ENCODE measurements at places on chromosomes 11 and 22.

- no peak for DNase-seq
Measured at GRCh38 chr22:28711341-28711740, 30.3 kb downstream of the CHEK2 start.

DNA sequence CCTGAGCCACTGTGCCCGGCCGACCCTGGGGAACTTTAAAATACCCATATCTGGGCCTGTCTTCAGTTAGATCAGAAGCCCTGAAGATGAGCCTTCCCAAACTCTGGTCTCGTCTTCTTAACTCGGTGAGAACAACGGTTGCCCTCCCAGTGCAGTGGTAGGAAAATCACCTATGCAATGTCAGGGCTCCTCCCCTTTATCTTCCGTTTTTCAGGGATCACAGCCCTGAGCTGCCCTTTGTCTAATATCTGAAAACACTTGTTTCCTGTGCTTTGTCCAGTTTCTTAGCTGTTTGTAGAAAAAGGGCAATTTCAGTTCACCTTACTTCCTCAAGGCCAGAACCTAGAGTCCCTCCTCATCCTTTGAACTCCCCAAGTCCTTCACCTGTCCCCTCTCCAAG lies 9.4 kb downstream of the DRAP1 start:
- no peak for DNase-seq

DNA sequence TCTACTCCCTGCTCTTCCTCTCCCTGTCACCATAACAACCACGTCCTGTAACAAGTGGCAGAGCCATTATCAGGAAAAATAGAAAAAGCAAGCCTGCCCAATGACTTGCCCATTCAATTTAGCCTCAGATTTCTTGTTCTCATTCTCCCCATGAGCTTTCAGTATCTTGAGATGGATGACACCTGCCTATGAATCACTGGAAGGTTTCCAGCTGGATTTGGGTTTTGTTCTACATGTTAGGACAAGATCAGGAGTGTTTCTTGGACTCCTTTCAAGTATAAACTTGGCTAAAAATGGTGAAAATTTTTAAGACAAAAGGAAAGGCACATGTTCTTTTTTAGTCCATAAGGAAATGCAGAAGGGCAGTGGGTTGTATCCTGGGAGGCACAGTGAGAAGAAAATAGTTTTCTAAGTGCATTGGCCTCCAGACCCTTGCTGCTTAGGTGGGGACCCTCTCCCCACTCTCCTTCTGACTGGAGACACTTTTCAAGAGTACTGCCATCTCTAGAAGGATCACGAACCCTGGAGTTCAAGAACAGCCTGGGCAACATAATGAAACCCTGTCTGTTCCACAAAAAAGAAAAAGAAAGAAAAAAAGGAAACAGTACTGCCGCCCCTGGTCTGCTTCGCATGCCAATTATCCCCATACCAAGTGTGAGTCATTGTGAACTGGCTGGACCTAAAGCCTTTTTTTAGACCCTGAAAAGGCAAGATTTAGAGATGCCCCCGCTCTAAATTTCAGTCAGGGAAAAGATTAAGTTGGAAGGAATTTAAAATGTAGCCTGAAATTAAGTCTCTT lies 51.0 kb downstream of the MTNR1B start:
- DNase-seq: no peak

- no peak for DNase-seq
Measured at GRCh38 chr11:58742140-58742539, 10.4 kb upstream of the GLYAT start.

GRCh38 chr11:27611947-27612455 lies 88.3 kb downstream of the BDNF start:
- no peak for DNase-seq

GRCh38 chr22:27258616-27259172 lies 542.9 kb downstream of the MN1 start:
- no peak for DNase-seq

DNA sequence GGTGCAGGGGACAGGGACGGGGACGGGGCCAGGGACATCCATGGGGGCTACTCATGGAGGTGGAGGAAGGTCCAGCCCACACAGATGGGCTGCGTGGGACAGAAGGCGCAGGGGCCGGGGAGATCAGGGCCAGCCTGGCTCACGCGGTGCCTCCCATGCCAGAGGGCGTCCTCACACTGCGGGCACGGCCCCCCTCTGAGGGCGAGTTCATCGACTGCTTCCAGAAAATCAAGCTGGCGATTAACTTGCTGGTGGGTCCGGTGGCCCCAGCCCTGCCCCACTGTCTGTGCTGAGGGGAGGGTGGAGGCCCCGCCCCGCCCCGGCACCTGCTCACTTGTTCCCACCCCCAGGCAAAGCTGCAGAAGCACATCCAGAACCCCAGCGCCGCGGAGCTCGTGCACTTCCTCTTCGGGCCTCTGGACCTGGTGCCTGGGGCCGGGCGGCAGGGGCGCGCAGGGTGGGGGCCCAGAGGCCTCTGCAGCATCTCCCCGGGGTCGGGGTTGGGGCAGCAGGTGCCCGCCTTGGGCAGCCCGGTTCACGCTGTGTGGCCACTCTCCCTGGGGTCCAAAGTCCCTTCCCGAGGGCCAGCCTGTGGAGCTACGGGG lies 15.8 kb downstream of the EPS8L2 start:
- DNase-seq: no peak

DNA sequence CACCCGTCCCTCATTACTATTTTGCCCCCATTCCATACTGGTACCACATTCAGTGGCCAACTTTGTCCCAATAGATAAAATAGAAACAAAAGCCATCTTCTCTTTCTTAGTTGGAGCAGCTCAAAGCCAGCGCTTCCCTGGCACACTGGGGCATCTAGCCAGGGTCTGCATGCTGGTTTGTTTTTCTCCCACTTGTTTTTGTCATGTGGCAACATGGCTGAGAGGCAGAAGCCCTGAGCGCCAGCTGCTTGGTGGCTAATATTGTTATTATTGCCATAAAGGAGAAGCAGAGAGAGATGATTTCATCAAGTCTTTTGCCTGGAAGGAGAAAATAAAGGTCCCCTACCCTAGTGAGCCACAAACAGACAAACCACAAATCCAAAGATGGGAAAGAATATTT lies 48.4 kb upstream of the CRTAM start:
- DNase-seq: no peak

DNA sequence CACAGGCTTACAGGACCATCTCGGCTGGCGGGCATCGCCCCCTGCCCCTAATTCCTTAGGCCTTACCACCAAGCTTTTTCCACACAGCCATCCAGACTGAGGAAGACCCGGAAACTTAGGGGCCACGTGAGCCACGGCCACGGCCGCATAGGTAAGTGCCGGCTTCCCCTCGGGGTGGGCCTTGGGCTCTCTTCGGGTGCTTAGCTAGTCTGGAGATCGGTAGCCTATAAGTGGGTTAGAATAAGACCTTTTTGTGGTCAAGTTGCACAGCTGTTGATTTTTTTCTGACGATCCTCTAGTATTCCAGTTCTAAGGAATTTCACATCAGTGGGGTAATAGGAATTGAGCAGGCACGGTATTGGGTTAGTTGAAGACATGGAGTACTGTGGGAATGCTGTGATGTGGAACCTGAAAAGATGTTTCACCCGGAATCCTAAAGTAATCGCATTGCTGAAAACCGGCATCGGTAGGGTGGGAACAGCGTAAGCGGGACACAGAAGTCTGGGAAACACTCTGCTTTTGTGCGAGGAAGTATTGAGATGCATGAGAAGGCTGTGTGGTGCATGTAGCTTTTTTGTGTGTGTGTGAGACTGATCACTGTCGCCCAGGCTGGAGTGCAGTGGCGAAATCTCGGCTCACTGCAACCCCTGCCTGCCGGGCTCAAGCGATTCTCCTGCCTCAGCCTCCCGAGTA lies 669 bp downstream of the RPL27A start:
- no peak for DNase-seq

- DNase-seq: no peak
Measured at GRCh38 chr22:32752816-32753520, 48.5 kb upstream of the TIMP3 start.

GRCh38 chr11:26931248-26931631 lies 62.7 kb upstream of the FIBIN start:
- no peak for DNase-seq

- no peak for DNase-seq
Measured at GRCh38 chr11:93529707-93530467, 13.3 kb downstream of the SMCO4 start.

DNA sequence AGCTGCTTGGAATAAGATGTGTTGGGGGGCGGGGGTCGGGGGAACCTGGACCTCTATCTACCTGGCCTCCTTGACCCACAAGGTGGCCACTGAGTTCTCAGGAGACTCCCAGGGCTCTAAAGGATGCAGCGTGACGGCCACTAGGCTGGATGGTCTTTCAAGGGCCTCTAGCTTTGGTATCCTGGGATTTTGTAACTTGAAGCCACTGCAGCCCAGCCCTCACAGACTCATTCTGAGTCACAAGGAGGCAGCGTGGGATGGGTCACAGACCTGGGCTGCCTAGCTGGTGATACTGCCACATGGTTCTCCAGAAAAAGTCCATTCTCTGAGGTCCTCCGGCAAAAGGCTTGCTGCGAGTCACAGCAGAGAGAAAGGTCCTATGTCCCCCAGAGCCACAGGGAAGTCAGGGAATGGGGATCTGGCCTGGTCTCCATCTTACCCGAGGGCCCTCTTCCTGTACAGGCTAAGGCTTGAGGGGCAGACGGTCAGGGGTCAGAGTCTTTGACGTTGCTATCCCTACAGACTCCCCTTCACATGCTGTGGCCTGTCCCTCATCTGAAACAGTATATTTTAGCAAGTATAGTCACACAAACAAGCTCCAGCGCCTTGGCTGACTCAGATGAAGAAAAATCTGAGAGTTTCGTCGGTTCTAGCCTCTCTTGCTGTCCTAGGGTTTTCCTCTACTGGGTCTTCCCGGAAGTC lies 52.4 kb downstream of the KCNC1 start:
- no peak for DNase-seq

GRCh38 chr22:21714786-21715185 lies 20.8 kb downstream of the YPEL1 start:
- no peak for DNase-seq

DNA sequence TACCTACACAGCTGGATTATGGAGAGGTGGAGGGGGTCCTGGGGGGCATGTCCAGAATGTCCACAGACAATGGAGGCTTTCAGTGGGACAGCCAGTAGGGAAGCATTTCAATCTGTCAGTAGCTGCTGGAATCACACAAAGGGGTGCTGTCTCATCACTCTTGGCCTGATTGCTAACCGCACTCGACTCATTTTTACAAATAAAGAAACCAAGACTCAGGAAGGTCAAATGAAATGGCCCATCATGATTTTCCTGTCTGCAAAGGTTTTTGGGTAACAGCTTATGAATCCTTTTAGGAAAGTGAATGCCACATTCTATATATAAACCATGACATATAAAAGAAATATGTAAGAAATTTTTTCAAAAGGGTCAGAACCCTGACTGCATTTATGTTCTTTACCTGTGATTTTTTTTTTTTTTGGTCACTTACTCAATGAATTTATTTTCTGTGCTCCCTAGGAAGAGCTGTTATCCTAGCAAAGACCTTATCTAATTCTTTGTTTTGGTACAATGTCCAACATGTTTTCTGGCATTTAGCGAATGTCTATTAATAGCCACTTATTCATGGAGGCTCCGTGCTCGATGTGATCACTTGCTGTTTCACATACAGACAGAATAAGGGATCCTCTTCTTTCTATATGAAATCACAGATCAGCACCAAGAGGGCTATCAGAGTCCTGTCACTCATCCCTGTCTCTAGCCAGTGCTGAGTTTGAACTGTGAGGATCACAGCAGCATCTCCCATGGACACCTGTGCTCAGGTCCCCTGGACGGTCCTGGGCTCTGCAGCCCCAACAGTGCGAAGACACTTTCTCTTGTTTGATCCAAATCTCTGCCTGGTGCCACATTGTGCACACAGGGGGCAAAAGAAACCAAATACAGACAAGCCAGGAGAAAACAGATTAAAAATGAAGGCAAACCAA lies 979.7 kb downstream of the NTM start:
- DNase-seq: no peak

- DNase-seq: no peak
Measured at GRCh38 chr22:43183496-43184277, 3.2 kb downstream of the TTLL12 start.

- DNase-seq: no peak
Measured at GRCh38 chr11:108253176-108253575, 30.3 kb downstream of the ATM start.

GRCh38 chr11:108967571-108967970 lies 302.7 kb downstream of the DDX10 start:
- DNase-seq: no peak

GRCh38 chr11:123833095-123833494 lies 26.9 kb upstream of the OR6M1 start:
- no peak for DNase-seq

DNA sequence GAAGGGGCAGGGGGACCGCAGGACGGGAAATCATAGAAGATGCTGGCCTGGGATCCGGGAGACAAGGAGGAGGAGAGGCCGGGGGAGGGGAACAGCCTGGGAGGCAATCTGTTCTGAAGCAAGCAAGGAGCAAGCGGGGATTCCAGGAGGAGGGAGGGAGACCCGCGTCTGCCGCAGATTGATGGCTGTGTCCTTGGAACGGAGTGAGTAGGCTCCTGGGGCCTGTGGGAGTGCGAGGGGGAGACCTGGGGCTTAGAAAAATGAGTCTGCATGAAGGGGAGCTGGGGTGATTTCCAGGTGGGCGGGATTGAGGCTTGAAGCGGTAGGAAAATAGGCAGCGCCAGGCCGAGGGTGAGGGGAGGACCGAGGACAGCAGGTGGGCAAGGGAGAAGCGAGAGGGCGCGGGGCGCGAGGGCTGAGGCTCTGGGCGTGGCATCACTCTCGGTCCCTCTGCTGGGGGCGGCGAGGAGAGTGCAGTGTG lies 1.6 kb upstream of the LRRC55 start:
- DNase-seq: no peak

- no peak for DNase-seq
Measured at GRCh38 chr11:20770414-20770946, 101.1 kb downstream of the NELL1 start.

- no peak for DNase-seq
Measured at GRCh38 chr22:22674467-22674866, 30.1 kb downstream of the GGTLC2 start.

- DNase-seq: no peak
Measured at GRCh38 chr11:907668-908067, 2.9 kb downstream of the CHID1 start.

GRCh38 chr11:13216019-13216710 lies 61.4 kb upstream of the BMAL1 start:
- DNase-seq: no peak

DNA sequence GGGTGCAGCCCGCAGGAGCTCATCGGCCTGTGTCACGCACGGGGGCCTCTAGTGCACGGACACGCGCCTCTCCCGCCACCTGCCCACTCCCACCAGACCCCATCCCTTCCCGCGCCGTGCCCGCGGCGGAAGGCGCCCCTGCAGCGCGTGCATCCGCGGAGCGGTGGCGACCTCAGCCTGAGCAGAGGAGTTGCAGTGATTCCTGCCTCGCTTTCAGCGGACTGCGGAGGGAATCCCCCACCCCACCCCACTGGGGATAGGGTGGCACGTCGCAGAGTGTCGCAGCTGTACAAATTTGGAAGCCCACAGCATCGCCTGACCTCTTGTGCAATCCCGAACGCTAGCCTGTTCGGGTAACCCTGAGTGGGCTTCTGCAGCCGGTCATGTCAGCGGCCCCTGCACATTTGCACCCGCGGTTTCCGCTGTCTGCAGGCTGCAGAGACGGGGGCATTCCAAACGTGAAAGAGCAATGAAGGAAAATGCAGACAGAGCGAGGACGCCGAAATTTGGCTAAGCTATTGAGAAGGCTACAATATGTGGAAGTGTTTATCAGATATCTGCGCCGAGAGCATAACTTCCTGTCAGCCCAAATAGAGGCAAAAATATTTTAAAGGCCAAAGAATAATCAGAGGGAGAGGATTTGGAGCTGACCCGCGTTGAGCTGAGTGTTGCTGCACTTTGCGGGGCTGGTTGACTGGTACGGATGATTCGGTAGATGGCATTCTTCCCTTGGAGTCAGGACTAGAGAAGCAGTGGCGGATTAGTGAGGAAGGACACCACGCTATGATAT lies 617 bp upstream of the ARHGAP20 start:
- DNase-seq: no peak

Measured in stimulated activated CD4-positive, alpha-beta T cell treated with anti-CD3 and anti-CD28 coated beads, TNF-alpha, amount 100 ng/mL, for 1 hour (primary cell).